Astrocyte (in vitro differentiated cells and primary cell): ENCODE measurements at places on chromosomes 4 and X. TPM values are rescaled to one million over a fixed set of nuclear protein-coding genes. Genes with fewer than 3 reads are reported as not detected.
A peak's percentile ranks its signal among the peaks of the same experiment; 100 is the strongest.

The FDCSP gene
- total RNA-seq: not detected in 2 replicates

DNA sequence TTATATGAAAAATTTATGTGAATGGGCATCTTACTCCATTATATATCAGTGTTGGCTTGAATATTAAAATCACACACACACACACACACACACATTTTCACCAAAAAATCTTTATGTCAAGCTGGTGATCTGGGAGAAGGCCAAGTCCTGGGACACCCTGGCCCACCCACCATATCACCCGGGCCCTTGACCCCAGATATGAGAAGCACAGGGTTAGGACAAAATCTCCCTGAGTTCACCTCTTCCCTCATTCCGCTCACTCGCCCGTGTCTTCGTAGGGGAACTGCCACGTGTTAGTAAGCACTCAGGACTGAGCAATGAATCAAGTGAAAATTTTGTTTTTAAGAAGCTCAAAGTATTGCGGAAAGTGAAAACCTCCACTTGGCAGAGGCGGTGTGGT lies 103.8 kb upstream of the PSAPL1 start:
- no peaks in the 10 kb centered on the region for H3K36me3 ChIP-seq
- no peak for DNase-seq
- no peak overlapping the region for H3K27ac ChIP-seq
- H3K4me1 ChIP-seq: no peaks in the 10 kb centered on the region
- H3K27me3 ChIP-seq: no peaks in the 10 kb centered on the region
- no peak overlapping the region for H3K4me3 ChIP-seq

DNA sequence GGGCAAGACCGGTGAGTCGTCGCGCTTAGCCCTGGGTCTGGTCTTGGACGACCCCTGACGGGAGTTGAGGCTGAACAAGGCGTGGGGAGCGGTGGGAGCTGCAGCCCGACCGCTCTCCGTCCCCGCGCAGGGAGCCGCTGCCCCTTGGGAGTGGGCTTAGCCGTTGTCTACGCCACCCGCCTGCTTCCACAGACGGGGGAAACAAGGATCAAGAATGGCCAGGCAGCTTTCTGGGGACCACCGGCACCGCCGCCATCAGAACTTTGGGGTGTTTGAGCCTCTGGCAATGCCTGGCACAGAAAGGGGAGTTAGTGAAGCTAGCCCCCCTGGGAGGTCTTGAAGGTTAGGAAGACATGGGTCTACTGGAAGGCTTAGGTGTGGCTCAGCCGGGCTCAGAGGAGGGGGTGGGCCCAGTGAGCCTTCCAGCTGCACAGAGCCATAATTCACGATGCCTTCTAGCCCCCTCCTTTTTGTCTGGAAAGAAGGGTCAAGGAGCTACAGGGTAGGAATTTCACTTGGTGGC lies 583 bp downstream of the RASL11B start:
- H3K27me3 ChIP-seq: peaks cover 10% of the 10 kb centered on the region
- H3K36me3 ChIP-seq: no peaks in the 10 kb centered on the region
- H3K4me1 ChIP-seq: peaks cover 12% of the 10 kb centered on the region
- peak overlapping the region; percentile 56 for H3K4me3 ChIP-seq

- H3K4me1 ChIP-seq: no peaks in the 10 kb centered on the region
- DNase-seq: no peak
- H3K27me3 ChIP-seq: no peaks in the 10 kb centered on the region
- peaks cover 28% of the 10 kb centered on the region for H3K36me3 ChIP-seq
These were observed 101.6 kb downstream of the FAM193A start for GRCh38 chr4:2637956-2638552.

GRCh38 chrX:105821471-105822121 lies 743 bp upstream of the NRK start:
- no peaks in the 10 kb centered on the region for H3K36me3 ChIP-seq
- H3K4me1 ChIP-seq: peaks cover 7% of the 10 kb centered on the region
- H3K4me3 ChIP-seq: peak overlapping the region; percentile 63
- peak overlapping the region; percentile 63 for H3K27ac ChIP-seq
- DNase-seq: peak; percentile 52

DNA sequence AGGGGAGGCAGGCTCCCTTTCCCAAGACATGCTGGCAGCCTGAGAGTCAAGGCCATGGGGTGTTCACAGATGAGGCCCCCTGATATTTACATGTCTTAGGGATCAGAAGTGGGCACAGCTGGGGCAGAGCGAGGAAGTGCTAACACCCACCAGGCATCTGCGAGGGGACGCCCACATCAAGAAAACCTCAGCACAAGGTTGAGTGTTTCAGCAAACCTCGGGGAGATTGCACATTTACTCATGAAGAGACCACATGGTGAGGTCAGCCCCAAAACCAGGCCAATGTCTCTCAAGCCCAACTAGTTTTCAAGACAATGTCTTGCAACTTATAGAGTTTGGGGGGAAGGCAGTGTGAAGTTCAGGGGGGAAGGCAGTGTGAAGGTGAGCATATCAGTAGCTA lies 55.2 kb downstream of the CLNK start:
- no peak overlapping the region for H3K27ac ChIP-seq
- no peaks in the 10 kb centered on the region for H3K36me3 ChIP-seq
- no peaks in the 10 kb centered on the region for H3K4me1 ChIP-seq
- H3K4me3 ChIP-seq: no peak overlapping the region

DNA sequence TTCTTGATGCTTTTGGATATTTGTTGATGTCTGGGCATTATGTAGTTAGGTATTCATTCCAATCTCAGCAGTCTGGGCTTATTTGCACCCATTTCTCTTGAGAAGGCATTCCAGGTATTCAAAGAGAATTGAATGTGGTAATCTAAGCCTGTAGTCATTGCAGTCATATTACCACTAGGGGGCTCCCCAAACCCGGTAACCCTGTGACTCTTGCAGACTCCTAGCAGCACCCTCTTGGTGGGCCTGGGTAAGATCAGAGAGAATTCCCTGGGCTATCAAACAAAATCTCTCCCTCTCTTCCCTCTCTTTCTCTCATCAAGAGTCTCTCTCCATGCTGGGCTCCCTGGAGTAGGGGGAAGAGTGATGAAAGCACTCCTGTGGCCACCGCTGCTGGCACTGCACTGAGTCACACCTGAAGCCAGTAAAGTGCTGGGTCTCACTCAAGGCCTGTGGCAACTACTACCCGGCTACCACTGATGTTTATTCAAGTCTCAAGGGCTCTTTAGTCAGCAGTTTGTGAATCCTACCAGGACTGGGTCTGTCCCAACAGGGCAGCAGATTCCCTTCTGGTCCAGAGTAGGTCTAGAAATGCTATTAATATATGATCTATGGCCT lies 187.7 kb upstream of the NUDT10 start:
- DNase-seq: peak; percentile 1
- H3K4me3 ChIP-seq: no peak overlapping the region
- no peaks in the 10 kb centered on the region for H3K27me3 ChIP-seq
- H3K36me3 ChIP-seq: no peaks in the 10 kb centered on the region
- no peak overlapping the region for H3K27ac ChIP-seq
- no peaks in the 10 kb centered on the region for H3K4me1 ChIP-seq
